Fibroblast of lung (primary cell): ENCODE measurements at places on chromosomes 13 and 19. TPM values are rescaled to one million over a fixed set of nuclear protein-coding genes. Genes with fewer than 3 reads are reported as not detected.

The UPK1A gene
- not detected in 2 replicates for total RNA-seq

The ZNF587 gene
- 12.1 and 23.6 TPM in 2 replicates for total RNA-seq

DNA sequence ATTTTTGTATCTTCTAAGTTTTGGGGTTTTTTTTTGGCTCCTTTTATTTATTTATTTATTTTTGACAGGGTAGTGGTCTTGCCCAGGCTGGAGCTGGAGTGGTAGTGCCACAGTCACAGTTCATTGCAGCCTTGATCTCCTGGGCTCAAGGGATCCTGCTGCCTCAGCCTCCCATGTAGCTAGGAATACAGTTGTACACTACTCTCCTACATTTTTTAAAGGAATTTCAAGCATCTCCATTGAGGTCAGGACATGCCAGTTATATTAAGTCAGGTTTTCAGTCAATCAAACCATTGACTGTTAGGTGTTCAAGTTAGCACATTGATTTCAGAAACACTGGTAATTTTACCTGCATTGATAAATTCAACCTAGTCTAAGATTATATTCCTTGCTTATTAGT, 480.5 kb upstream of the SPRY2 start:
- DNase-seq = no peak
- no peak overlapping the region for H3K4me3 ChIP-seq
- H3K4me1 ChIP-seq = no peaks in the 10 kb centered on the region

The EXOC3L2 gene
- total RNA-seq = under 0.01 TPM in 1 of 2 replicates, not detected in the other

- DNase-seq = peak; percentile 87
- no peaks in the 10 kb centered on the region for H3K36me3 ChIP-seq
- no peak overlapping the region for H3K27ac ChIP-seq
- H3K4me3 ChIP-seq = no peak overlapping the region
- H3K4me1 ChIP-seq = no peaks in the 10 kb centered on the region
Observed at GRCh38 chr13:106318941-106319411, 216.5 kb downstream of the EFNB2 start.

DNA sequence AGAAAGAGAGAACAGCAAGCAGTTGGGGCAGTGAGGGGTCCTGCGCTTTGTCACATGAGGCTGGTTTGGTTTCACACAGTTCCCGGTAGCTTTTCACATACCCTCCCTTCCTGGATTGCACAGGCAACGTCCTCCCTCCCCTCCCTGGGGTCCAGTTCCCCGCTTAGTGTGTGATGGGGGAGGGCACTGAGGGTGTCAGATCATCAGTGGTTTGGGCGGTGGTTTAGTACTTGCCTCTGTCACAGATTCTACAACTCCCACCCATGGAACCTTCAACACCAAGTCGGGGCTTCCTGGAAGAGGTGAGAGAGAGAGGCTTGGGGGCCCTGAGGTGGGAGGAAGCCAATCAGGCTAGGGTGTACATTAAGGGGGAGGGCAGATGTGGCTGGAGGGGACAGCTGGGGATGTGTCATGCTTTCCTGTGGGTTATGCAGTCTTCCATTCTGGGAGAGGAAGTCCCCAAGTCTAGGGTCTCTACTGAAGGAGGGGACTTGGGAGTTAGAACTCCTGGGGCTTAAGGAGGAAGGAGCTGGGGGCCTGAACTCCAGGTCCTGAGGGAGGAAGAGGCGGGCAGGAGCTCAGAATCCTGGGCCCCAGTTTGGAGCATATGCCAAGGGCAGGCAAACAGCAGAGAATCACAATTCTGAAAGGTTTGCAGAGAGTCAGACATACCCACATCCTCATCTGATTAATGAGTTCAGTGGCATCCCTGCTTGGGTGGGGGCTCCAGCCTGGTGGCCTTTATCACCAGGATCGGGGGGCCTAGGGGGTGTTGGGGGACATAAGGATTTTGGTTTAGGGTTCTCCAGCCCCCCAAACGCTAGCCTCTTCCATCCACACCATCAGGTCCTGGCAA, at the start of gene NKG7:
Gene NKG7, minus strand, starts transcription at position 6 of the 856 bp plus-strand sequence. CDS start 119 bp downstream, outside the sequence.
- DNase-seq = no peak
- H3K27ac ChIP-seq = no peak within 1 kb of the TSS
- H3K36me3 ChIP-seq = no peaks in the 10 kb centered on the region
- H3K4me3 ChIP-seq = no peak within 1 kb of the TSS
- H3K4me1 ChIP-seq = peaks cover 3% of the 10 kb centered on the region
- no peaks in the 10 kb centered on the region for H3K27me3 ChIP-seq
